ENCODE measurements at places on chromosomes 3 and 15. TPM values are rescaled to one million over a fixed set of nuclear protein-coding genes. Genes with fewer than 3 reads are reported as not detected.

GRCh38 chr15:45650889-45651525 lies 16.2 kb downstream of the SQOR start:
- DNase-seq: no peak
- no peaks in the 10 kb centered on the region for H3K27me3 ChIP-seq
- H3K27ac ChIP-seq: no peak overlapping the region
- H3K4me3 ChIP-seq: no peak overlapping the region
- H3K4me1 ChIP-seq: peaks cover 38% of the 10 kb centered on the region

DNA sequence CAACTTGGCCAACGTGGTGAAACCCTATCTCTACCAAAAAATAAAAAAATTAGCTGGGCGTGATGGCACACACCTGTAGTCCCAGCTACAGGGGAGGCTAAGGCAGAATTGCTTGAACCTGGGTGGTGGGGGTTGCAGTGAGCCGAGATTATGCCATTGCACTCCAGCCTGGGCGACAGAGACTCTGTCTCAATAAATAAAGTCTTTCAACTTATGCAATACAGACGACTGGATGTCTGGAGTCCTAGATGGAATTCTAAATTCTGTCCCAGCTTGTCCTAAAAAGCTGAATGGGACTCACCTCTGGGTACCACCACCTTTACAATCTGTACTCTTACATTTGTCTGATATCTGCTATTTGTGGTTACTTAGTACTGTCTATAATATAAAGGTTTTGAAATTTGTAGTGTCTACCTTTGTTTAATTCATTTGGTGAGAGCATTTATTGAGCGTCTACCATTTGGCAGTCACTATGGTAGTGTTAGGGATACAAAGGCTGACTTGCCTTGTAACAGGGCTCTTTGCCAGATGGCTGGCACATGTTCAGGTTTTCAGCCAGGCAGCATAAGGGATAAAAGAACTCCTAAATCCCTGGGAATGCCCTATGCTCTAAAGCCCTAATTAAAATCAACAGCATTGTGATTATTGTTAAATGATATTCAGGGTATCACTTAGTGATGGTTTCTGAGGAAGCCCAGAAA lies 7.2 kb upstream of the ZNF609 start:
- no peak overlapping the region for H3K27ac ChIP-seq
- no peak overlapping the region for H3K4me3 ChIP-seq

- no peak for DNase-seq
- H3K4me3 ChIP-seq: no peak overlapping the region
- peaks cover 18% of the 10 kb centered on the region for H3K36me3 ChIP-seq
- no peaks in the 10 kb centered on the region for H3K27me3 ChIP-seq
- H3K4me1 ChIP-seq: no peaks in the 10 kb centered on the region
Measured at GRCh38 chr3:58502872-58503271, 11.0 kb downstream of the KCTD6 start.

DNA sequence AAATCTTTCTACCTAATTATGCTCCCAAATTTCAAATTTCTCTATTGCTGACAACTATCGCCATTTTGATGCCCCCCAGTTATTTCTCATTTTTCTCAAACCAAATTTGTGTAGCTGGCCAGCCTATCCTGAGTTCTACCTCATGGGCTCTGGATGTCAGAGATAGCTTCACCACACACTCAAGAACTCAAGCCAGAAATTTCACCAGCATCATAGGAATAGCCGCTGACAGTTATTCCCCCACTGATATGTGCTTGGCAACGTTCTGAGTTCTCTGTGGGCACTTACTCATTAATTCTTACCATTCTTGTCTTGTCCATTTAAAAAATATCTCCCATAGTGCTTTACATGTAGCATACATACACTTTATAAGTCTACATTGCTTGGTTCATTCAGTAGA lies 264.7 kb downstream of the FHIT start:
- DNase-seq: no peak
- no peaks in the 10 kb centered on the region for H3K4me1 ChIP-seq
- H3K4me3 ChIP-seq: no peak overlapping the region
- H3K27me3 ChIP-seq: no peaks in the 10 kb centered on the region
- H3K27ac ChIP-seq: no peak overlapping the region
- H3K36me3 ChIP-seq: no peaks in the 10 kb centered on the region

DNA sequence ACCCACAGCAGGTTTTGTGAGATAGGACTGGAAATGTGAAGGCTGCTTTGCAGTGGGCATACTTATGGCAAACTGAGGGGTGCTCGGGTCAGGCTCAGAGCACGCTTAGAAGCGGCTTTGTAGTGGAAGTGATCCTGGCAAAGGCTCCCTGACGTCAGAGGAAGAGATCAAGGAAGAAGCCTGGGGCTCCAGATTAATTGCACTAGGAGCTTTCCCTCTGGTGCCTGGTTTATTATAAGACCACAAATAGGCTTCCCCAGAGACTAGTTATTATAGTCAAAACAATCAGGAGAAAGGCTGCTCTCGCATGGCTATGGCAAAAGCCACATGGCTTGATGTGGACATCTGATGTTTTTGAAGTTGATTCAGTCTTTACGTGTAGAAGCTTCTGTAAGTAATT lies 515.1 kb downstream of the GABRG3 start:
- H3K27me3 ChIP-seq: no peaks in the 10 kb centered on the region
- H3K27ac ChIP-seq: no peak overlapping the region
- no peak for DNase-seq
- H3K4me1 ChIP-seq: no peaks in the 10 kb centered on the region
- H3K4me3 ChIP-seq: no peak overlapping the region

GRCh38 chr15:38154837-38155236 lies 97.8 kb upstream of the SPRED1 start:
- no peak overlapping the region for H3K4me3 ChIP-seq
- H3K27ac ChIP-seq: no peak overlapping the region
- peaks cover 2% of the 10 kb centered on the region for H3K4me1 ChIP-seq
- H3K27me3 ChIP-seq: peaks cover 8% of the 10 kb centered on the region

DNA sequence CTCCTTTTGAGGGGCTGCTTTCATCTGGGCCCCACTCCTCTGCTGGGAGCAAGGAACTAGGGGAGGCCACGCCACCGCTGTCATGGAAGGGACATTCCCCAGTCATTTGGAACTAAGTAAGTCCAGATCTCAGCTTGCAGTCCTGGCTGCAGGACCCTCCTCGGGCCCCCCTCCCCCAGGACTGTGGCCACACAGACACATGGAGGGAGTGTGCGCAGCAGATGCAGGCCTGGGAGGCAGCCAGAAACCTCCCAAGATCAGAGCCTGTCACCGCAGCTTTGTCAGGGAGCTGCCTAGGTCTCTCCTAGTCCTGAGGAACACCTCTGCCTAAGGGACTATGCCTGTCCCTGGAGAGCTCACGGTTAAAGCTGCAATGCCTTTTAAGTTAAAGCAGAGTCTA lies 7.3 kb upstream of the SEMA3F start:
- no peak overlapping the region for H3K4me3 ChIP-seq
- peaks cover 4% of the 10 kb centered on the region for H3K27me3 ChIP-seq
- no peak for DNase-seq
- no peaks in the 10 kb centered on the region for H3K36me3 ChIP-seq
- no peak overlapping the region for H3K27ac ChIP-seq

- H3K4me3 ChIP-seq: no peak overlapping the region
- no peaks in the 10 kb centered on the region for H3K36me3 ChIP-seq
- DNase-seq: no peak
Measured at GRCh38 chr15:50137893-50138292, 18.9 kb upstream of the ATP8B4 start.

DNA sequence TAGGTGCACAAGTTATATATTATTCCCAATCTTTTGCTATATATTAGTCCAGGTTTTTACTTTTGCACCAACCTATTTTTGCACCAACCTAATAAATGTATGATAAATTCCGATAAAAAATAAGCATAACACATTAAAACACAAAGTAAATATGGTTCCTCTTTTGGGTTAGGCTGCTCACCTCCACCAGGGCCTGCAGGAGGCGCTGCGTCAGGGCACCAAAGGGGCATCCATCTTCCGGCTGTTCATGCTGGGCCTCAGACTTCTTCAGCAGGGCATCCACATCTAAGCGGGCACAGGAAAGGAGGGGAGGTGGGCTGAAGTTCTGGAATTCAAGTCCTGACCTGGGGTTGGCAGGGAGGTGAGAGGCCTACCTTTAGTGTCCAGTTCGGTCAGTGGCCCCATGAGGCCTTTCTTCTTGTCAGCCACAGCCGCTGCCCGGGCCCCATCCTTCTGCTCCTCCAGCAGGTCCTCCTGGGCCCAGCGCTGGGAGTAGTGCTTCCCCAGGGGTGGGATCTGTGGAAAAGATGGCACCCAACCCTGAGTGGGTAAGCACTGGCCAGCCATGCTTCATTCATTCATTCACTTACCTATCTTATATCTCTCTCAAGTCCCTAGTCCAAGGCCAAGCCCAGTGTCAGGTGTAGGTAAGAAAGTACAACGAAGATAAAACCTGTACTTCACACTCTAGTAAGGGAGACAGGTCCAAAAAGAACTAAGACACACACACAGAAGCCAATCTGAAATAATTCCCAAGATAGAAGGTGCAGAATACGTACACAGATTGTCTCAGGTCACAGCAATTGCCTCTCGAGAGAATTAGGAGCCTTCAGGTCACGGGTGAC lies 5.2 kb downstream of the TADA3 start:
- H3K36me3 ChIP-seq: peaks cover 67% of the 10 kb centered on the region
- H3K4me3 ChIP-seq: no peak overlapping the region
- peaks cover 62% of the 10 kb centered on the region for H3K4me1 ChIP-seq
- H3K27me3 ChIP-seq: no peaks in the 10 kb centered on the region
- peak overlapping the region; percentile 68 for H3K27ac ChIP-seq

The CHAC1 gene
- 6.7 TPM for total RNA-seq

- no peaks in the 10 kb centered on the region for H3K27me3 ChIP-seq
- H3K4me3 ChIP-seq: no peak overlapping the region
- H3K4me1 ChIP-seq: peaks cover 19% of the 10 kb centered on the region
- no peak overlapping the region for H3K27ac ChIP-seq
Measured at GRCh38 chr3:160545504-160545871, 19.9 kb downstream of the KPNA4 start.

The SERPINI2 gene
- not detected for total RNA-seq

The SELENOS gene
- total RNA-seq: 29.1 TPM

DNA sequence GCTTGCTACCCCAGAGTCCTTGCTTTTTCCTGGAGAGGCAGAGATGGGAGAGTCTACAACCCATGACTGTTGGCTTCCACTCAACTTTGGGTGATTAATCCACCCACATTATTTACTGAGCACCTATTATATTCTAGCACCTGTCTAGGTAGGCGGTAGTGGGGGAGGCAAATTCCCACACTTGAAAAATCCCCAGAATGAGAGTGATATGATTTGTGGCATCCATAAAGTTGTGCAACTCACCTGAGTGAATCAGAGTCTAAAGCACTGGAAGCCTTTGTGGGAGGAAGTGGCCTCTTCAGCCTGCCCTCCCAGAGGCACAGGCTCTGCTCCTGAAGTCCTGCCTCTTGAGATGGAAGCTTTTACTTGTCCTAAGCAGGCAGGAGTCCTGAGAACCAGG lies 40.4 kb upstream of the CTNNB1 start:
- DNase-seq: no peak
- no peak overlapping the region for H3K4me3 ChIP-seq
- H3K4me1 ChIP-seq: peaks cover 7% of the 10 kb centered on the region
- H3K36me3 ChIP-seq: peaks cover 1% of the 10 kb centered on the region
- H3K27me3 ChIP-seq: peaks cover 5% of the 10 kb centered on the region

DNA sequence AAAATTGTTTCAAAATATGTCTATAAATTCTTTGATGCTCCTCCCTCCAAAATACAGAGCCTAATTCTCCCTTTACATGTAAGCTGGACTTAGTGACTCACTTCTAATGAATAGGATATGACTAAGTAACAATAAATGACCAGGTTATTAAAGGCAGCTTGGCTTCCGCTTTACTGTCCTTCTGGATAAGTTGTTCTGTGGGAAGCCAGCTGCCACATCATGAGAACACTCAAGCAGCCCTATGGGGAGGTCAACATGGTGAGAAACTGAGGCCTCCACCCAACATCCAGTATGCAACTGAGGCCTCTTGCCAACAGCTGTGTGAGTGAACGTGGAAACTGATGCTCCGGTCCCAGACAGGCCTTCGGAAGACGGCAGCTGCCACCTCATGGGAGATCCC lies 247.3 kb upstream of the CHRM5 start:
- H3K4me1 ChIP-seq: no peaks in the 10 kb centered on the region
- H3K27me3 ChIP-seq: no peaks in the 10 kb centered on the region
- DNase-seq: no peak
- H3K36me3 ChIP-seq: no peaks in the 10 kb centered on the region

DNA sequence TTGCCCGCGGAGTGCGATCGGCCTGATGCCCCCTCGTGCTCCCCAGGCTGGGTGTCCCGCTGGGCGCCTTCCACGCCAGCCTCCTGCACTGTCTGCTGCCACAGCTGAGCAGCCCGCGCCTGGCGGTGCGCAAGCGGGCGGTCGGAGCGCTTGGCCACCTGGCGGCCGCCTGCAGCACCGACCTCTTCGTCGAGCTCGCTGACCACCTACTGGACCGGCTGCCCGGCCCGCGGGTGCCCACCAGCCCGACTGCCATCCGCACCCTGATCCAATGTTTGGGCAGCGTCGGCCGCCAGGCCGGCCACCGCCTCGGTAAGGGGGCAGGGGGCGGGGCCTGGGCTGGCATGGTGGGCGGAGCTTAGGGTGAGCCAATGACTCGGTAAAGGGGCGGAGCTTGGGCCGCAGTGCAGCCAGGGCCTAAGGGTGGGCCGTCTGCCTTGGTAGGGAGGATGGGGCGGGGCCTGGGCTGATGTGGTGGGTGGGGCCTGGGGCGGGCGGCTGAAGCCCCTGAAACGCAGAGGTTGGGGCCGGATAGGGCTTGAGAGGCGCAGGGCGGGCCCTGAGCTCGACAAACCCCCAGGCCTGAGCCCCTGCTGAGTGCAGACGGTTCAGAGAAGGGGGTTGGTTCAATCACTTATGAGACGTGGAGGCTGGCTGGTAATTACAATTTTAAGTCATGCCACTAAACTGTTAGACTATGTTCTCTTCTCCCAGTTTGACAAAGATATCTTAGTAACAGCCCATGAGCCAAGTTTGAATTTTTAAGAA lies 13.7 kb downstream of the CAND2 start:
- DNase-seq: peak; percentile 94
- no peak overlapping the region for H3K27ac ChIP-seq
- peak overlapping the region; percentile 63 for H3K4me3 ChIP-seq
- H3K4me1 ChIP-seq: peaks cover 7% of the 10 kb centered on the region
- H3K36me3 ChIP-seq: no peaks in the 10 kb centered on the region

The ADCY5 gene
- not detected for total RNA-seq

DNA sequence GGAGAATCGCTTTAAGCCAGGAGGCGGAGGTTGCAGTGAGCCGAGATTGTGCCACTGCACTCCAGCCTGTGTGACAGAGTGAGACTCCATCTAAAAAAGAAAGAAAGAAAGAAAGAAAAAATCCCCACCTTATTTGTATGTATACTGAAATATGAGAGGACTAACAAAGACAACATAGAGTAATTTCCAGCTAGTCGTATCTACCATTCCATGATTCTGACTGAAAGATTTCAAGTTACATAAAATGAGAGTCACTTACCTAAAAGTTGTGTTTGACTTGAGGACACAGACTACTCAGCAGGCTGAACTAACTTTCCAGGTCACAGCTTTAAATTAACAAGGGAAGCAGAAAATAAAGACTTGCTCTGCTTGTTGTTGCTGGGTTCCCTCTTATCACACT lies 18.8 kb upstream of the PRKCI start:
- H3K27me3 ChIP-seq: peaks cover 20% of the 10 kb centered on the region
- H3K4me1 ChIP-seq: no peaks in the 10 kb centered on the region
- no peaks in the 10 kb centered on the region for H3K36me3 ChIP-seq
- H3K4me3 ChIP-seq: no peak overlapping the region

- no peaks in the 10 kb centered on the region for H3K27me3 ChIP-seq
- no peaks in the 10 kb centered on the region for H3K36me3 ChIP-seq
- H3K4me1 ChIP-seq: peaks cover 12% of the 10 kb centered on the region
- H3K4me3 ChIP-seq: no peak overlapping the region
- DNase-seq: no peak
Measured at GRCh38 chr15:92623435-92623834, 32.1 kb downstream of the FAM174B start.

The TRH gene
- not detected for total RNA-seq

The DUOXA2 gene
- not detected for total RNA-seq

GRCh38 chr15:50353251-50353974 lies 1.6 kb downstream of the GABPB1 start:
- peak overlapping the region; percentile 99 for H3K27ac ChIP-seq
- peak overlapping the region; percentile 82 for H3K4me3 ChIP-seq
- peak; percentile 43 for DNase-seq
- H3K4me1 ChIP-seq: peaks cover 45% of the 10 kb centered on the region
- H3K36me3 ChIP-seq: peaks cover 54% of the 10 kb centered on the region

All from activated CD4-positive, alpha-beta T cell treated with anti-CD3 and anti-CD28 coated beads, Interleukin-2, amount 10 ng/mL, durations not matched to agents 7 days and 5 days (primary cell).